ENCODE measurements at places on chromosomes 6 and 20.

GRCh38 chr6:133568970-133569889, 319.7 kb upstream of the TCF21 start:
- DNase-seq, result no peak

GRCh38 chr6:162543221-162543620, 184.3 kb downstream of the PRKN start:
- DNase-seq, result no peak

- no peak for DNase-seq
Observed at GRCh38 chr20:59027741-59028320, 4.3 kb downstream of the ATP5F1E start.

GRCh38 chr20:5786930-5787795, 37.0 kb downstream of the SHLD1 start:
- DNase-seq, result no peak

GRCh38 chr20:38320221-38320620, 16.3 kb downstream of the BPI start:
- DNase-seq, result no peak

GRCh38 chr6:63817492-63818050, 182.0 kb downstream of the PHF3 start:
- no peak for DNase-seq

GRCh38 chr6:147947521-147947920, 395.1 kb upstream of the SASH1 start:
- DNase-seq, result no peak

GRCh38 chr6:121614115-121614514, 178.7 kb downstream of the GJA1 start:
- DNase-seq, result no peak

GRCh38 chr6:101113468-101114260, 232.5 kb upstream of the ASCC3 start:
- no peak for DNase-seq

GRCh38 chr6:141437685-141438084, 695.0 kb upstream of the GJE1 start:
- no peak for DNase-seq

DNA sequence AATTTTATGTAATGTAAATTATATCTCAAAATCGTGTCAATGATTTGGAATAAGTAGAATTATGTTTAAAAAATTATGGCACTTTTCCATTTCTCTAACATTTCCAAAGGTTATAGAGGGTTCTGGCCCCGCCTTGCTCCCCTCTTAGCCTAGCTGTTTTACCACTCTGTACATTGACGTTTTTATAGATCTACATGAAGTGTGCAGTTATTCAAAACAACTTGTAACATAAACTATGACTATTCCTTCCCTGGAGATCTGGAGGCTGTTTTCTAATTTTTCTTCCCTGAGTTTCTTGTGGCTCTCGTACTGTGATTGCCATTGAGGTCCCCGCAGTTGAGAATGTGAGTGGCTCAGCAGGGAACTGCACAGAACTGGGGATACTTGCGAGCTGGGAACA, 48.4 kb downstream of the IYD start:
- no peak for DNase-seq

DNA sequence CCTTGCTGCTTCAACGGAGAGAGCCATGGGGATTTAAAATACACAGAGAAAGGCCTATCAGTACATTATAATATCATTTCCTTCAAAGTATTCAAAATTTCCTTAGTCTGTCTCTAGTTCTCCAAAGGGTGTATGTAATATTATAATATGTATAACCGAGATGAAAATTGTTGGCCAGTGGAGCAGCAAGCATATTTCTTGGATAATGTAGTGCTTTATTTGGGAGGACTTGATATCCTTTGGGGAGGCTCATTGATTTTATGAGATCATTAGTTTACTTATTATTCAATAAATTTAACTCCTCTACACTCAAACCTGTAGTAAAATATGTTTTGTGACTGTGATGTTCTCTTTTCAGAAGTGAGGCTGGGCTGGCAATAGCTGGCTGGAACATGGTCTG, 802.9 kb upstream of the FLRT3 start:
- DNase-seq, result no peak

DNA sequence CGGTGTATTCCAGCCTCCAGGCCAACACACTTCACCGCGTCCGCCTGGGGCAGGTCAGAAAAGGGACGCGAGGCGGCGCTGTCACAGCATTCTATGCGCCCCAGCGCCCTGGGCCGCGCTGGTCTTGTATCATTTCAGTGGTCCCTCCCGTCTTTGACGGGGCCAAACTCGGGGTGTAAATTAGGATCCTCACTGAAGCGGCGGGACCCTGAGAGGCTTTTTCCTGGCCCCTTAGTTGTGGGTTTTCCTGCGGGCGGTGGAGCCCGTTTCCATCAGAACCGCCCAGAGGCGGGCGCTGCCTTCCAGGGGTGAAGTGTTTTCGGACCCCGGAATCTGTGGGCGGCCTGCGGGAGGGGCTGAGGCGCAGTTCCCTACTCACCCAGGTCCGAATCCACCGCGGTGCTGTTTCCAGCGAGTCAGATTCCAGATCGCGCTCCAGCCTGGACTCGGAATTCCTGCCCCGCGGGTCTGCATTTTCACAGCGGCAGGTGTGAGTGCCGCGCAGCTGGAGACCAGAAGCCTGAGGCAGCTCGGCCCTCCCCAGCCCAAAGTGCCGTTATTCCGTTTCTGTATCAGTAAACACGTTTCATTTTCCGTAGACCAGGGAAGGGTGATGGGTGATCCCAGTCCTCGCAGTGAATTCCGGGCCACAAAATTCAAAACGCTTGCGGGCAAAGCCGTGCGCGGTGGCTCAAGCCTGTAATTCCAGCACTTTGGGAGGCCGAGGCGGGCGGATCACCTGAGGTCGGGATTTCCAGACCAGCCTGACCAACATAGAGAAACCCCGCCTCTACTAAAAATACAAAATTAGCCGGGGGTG, 3.9 kb upstream of the MICB start:
- peak; percentile 78 for DNase-seq

DNA sequence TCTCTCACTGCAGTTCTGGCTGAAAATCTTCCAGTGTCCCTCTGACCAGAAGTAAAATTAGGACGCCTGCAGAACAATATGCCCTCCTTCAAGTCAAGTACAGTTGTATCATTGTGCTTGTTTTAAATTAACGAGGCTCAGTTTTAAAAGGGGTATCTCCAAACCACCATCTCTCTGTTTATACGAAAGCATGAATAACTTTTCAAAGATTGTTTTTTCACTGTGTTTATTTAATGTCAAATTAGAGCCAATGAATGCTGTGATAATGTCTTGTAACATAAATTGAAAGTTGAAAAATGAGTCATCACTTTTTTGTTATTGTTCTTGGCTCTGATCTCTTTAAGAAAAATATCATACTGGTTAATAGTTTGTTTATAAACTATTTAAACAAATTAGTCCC, 230.7 kb upstream of the THEMIS start:
- DNase-seq, result no peak

DNA sequence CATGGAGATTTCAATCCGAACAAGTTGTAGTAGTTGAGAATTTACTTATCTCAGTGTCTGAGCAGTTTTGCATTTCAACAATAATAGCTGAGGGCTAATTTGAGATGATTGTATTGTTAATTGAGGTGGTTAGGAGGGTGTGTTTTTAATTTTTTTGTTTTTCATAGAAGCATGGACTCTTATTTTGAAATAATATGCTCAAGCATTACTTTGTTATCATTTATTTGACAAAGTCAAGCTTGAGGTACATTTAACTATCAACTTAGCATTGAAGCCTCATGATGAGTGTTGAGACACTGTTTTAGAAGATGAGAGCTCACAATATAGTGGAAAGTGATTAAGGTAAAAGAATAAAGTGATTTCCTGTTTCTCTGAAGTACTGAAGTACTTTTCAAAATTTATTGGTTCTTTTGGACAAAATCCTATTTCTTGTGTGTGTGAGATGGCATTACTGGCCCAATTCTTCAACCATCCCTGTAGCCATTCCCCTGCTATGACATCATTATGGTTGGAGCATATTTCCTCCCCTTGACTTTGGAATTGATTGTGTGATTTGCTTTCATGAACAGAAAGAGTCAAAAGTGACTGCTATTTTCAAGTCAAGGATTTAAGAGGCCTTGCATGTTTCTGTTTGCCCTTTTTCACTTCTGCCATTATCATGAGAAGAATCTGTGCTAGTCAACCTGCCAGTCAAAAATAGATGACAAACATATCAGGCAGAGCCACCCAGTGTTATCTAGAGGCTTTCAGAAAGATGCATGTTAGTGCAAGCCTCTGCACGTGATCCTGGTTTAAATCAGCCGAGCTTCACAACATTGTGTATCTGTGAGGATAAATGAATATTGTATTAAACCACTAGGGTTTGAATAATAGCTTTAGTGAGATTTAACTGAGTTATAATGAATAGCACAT, 1112.3 kb upstream of the CITED2 start:
- DNase-seq, result no peak

DNA sequence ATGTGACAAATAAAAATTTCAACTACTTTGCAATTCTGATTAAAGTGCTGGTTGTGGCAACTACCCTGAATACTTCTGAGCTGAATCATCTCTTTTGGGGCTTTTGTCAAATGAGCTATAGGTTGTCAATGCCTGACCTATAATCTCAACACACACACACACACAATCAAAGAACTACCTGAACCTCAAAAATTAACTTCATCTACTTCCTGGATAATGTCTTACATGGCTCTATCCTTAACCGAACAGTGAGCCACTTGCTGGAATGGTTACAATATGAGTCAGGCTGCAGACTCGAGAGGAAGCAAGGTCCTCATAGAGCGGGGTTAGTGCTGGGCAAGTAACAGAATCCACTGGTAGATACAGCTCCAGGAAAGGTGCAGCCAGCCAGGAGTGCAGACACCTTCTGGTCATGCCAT, 70.6 kb upstream of the DST start:
- DNase-seq, result no peak

- DNase-seq, result no peak
Observed at GRCh38 chr20:63789836-63790571, 41.1 kb downstream of the ZBTB46 start.

DNA sequence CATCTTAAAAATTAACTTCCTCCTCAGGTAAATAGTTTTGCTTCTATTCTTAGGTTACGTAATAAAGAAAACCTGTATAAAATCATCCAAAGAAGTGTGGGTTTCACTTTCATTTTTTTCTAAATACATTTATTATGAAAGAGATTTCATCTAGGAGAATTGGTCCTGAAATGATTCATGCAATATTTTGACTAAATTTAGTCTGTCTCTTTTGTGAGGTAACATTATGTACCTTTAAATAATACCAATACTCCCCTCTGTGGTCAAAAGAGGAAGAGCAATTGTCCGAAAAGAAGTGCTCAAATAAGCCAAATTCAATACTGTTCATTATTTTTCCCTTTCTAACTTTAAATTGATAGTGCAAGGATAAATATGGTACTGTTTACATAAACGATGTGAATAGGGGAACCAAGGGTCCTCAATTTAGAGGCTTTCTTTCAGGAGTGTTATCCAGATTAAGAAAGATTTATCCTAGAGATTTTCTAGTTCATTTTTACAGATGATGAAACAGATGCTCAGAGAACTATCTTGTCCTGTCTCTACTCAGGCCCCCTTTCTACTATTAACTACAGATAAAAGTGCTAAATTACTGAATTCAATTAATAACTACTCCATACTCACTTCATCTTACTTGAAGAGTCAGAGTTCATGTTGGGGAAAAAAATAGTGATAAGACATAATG, 26.2 kb downstream of the CYP39A1 start:
- peak; percentile 38 for DNase-seq

- DNase-seq, result no peak
Observed at GRCh38 chr6:27591699-27592480, 119.0 kb upstream of the ZNF184 start.

DNA sequence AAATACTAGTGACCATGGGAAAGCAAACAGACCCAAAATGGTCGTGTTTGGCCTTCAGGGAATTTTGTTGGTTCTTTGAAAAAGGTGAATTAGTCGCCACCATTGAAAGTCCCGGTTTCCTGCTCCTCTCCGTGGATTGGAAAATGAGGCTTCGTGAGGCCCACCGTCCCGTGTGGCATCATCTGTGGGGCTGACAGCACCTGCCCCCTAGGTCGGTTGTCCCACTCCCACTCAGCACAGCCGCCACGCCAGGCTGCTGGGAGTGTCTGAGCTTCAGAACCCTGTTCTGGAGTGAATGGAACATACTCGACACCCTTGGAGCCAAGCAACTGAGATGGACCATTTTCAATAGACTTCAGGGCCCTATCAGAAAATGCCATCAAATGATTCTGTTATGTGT, 33.0 kb upstream of the FOXC1 start:
- no peak for DNase-seq

DNA sequence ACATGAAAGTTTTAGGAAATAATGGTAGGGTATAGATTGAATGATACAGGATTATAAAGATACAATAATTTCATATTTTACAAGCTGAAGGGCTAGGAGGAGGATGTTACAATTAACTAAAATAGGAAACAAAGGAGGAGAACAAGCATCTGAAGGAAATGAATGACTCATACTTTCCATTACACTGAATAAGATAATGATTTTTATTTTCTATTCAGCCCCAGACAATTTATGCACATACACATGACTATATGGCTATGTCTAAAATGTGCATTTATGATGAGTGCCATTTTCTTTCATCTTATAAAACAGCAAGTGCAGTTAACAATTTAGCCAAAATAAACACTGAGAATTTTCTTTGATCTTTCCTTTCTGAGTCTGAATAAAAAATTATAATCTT, 994.6 kb upstream of the ADGRB3 start:
- no peak for DNase-seq

DNA sequence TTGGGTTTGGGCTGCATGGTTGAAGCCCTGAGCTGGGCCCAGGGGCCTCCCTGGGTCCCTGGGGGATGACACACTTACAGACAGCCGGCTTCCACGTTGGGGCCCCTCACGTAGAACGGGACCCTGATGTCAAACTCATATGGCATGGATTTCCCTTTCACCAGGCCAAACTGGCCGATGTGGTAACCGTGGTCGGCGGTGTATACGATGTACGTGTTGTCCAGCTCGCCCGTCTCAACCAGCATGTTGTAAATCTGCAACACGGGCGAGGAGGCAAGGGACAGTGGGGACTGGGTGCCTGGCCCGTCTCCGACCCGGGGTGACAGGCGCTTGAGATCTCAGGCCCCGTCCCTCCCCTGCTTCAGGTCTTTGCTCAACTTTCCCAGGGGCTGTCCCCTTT, 102.4 kb downstream of the SULF2 start:
- DNase-seq, result no peak

- peak; percentile 31 for DNase-seq
Observed at GRCh38 chr6:127515234-127515793, 3.8 kb downstream of the MTCL3 start.

GRCh38 chr20:11795071-11795615, 122.5 kb upstream of the BTBD3 start:
- DNase-seq, result no peak

DNA sequence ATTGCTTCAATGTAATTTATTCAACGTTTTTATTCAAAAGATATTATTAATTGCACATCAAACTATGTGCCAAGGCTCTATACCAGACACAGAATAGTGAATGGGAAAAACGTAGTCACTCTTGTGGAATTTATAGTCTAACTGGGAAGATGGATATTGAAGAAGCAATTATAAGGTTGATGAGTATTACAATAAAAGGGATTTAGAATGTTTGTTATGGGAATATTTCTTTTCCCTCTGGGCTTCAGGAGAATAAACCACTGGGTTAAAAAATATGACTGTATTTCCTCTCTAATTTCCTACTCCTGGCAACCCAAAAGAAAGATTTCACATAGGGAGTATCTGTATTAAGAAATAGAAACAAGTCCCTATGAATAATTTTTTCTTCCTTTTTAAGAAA, 25.1 kb upstream of the UTRN start:
- no peak for DNase-seq

GRCh38 chr20:46243707-46244628, 64.3 kb downstream of the CDH22 start:
- no peak for DNase-seq

- DNase-seq, result no peak
Observed at GRCh38 chr6:11311970-11312369, 79.5 kb upstream of the NEDD9 start.
